ENCODE measurements at places on chromosomes 7 and 10.

DNA sequence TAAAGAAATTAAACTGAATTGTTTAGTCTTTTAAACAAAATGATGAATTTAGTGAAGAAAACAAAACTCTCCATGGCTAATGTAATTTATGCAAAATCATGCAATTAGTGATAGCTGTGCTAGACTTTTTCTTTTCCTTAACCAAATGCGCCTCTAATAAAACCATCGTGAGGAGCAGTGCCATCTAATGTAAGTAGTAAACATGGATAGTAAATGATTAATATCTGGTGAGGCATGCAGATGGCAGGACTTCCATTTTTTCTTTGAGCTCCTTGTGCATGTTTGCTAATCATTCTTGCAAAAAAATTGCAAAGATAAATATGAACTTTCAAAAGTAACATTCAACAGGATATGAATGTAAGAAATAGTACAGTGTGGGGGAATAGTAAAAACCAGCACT is 2.3 kb downstream of the INSYN2A start:
- no peak for DNase-seq

DNA sequence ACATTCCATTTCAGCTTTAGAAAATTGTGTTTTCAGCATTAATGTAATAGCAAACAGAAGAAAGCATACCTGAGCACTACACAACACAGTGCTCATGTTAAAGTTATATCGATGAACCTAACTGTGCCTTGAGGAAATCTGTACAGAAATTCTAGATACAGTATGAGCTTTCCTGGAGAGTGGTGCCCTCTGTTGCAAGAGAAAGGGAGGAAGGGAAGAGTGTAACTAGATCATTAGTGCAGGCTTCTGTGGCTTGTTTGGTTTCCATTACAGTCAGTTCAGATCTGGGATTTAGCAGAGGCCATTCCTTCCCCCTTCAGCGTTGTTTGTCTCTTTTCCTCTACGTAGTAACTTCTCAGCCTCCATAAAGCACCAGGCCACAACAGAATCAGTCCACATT is 139.7 kb downstream of the HTR7 start:
- no peak for DNase-seq

GRCh38 chr10:32413513-32413912 is 32.4 kb upstream of the CCDC7 start:
- no peak for DNase-seq

DNA sequence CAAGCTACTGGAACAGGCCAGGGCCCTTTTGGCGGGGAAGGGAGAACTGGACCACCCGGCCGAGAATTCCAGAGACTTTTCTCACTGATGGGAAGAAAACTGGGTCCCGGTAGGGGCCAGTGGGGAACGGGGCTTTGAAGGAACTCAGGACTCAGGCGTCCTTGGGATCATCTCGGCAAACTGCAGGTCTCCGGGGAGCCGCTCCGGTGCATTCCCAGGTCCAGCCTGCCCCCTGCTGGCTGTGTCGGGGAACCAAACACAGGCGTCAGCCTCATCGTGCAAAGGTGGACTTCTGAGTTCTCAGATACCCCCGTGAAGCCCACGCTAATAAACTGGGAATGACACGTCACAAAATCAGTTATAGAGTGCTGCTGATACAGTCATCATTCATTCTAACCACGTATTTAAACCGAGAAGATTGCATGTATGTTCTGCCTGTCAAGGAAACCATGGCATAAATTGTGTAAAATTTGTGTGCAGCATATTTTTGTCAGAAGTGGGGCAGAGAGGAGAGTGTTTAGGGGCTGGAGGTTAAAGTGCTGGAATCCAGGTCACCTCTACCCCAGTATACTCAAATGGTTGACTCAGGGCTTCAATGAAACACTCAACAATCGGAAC is 76.1 kb upstream of the CPXM2 start:
- no peak for DNase-seq

DNA sequence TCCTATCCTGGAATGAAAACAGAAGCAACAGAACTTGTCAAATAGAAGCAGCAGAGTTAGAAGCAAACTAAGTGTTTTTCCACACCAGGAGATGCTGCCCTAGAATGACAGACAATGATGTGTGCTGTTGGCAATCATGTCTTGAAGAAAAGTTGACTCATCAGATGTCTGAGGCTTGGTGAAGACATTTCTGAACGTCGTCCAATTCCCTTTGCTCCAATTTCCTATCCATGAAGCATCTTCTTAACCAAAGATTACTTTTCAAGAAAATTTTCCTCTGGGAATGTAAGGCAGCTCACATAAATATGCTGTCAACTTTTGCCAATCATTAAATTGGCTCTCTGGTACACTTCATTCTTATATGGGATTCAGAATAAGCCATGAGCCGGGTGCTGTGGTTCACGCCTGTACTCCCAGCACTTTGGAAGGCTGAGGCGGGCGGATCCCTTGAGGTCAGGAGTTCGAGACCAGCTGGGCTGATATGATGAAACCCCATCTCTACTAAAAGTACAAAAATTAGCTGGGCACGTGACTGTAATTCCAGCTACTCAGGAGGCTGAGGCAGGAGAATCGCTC is 34.6 kb downstream of the MALSU1 start:
- DNase-seq, result no peak

- no peak for DNase-seq
Observed at GRCh38 chr7:80372415-80372814, 139.4 kb downstream of the GNAT3 start.

- no peak for DNase-seq
Observed at GRCh38 chr10:43734716-43735115, 86.0 kb upstream of the ZNF32 start.

- DNase-seq, result no peak
Observed at GRCh38 chr7:123649964-123650363, 5.7 kb upstream of the LMOD2 start.

- no peak for DNase-seq
Observed at GRCh38 chr7:40644454-40645188, 509.8 kb downstream of the SUGCT start.

DNA sequence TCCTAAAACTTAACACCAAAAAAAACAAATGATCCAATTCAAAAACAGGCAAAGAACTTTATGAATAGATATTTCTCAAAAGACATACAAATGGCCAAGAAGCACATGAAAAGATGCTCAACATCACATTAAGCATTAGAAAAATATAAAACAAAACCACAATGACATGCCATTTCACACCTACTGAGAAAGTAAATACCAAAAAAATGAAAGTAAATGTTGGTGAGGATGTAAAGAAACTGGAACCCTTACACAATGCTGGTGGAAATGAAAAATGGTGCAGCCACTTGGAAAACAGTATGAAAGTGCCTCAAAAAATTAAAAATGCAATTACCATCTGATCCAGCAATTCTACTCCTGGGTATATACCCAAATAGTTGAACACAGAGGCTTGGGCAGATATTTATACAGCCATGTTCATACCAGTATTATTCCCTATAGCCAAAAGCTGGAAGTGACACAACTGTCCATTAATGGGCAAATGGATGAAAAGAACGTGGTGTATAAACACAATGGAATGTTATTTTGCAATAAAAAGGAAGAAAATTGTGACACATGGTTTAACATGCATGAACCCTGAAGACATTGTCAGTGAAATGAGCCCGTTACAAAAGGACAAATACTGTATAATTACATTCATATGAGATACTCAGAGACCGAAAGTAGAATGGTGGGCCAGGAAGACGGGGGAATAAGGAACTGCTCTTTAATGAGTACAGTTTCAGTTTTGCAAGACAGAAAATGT is 89.0 kb downstream of the JMJD1C start:
- no peak for DNase-seq

DNA sequence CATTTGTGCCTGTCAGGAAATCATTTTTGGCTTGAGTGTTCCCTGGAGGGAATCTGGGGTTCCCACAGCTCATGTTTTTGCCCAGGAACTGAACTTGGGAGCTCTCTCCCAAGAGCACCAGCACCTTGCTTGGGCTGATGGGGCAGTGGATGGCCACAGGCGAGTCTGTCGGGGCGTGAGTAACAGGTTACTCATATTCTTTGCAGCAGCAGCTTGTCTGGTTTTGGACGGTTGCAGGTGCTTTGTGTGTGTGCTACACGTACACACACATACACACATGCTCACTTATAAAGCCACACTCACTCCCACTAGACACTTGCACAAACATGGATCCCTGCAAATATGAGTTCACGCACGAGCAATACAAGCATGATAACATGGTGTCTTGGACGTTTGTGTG is 2.9 kb upstream of the PALD1 start:
- no peak for DNase-seq

GRCh38 chr7:38927751-38928150 is 18.8 kb upstream of the VPS41 start:
- DNase-seq, result no peak

DNA sequence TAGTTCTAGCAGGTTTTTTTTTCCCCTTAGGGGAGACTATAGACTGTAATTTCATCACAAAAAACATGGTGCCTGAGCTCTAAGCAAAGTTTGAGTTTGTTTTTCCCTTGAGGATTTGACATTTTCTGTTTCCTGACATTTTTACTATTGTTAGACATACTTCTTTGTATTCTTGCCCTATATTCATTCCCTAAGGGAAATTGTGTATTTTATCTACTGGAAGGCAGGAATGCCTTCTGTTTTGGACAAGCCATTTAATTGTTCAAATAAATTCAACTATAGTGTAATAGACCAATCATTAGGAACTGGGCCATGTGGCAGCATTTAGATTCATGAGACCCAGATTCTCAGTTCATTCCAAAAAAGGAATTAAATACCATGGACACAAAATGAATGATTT is 335.0 kb downstream of the EXOC4 start:
- no peak for DNase-seq

GRCh38 chr7:80478683-80479082 is 33.2 kb downstream of the GNAT3 start:
- no peak for DNase-seq

DNA sequence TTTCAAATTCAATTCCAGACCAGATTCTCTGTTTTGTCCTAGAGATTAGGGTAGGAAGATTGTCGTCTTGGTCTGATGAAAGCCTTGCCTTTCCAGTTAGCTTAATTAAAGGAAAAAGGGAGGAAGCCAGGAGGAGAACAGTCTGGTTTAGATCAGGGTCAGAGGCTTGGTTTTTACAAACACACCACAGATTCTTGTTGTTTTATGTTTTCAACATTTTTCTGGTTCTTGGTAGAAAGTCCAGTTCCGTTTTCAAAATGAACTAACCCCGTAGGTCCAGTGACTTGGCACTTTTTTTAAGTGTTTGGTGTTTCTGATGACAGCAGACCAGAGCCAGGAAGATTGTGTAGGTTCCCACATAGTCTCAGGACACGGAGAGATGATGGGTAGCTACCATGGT is 167.1 kb upstream of the INHBA start:
- no peak for DNase-seq

GRCh38 chr10:34758447-34758996 is 56.6 kb downstream of the PARD3 start:
- no peak for DNase-seq

DNA sequence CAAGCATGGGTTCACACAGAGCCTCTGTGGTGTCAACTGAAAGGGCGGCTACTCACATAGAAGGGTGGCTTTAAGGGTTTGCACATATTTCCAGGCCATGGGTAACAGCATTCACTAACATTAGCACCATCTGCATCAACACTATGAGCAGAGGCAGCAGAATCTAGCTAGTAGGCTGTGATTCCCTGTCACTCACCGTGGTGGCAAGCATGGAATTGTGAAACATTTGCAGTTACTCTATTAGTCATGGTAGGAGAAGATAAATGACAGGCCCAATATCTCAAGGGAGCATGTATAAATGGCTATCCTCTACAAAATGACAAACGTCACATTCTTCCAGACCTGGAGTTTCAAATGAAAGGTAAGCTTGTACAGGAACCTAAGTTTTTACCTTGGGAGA is 32.2 kb upstream of the CUBN start:
- no peak for DNase-seq

GRCh38 chr10:30447125-30447799 is 13.3 kb downstream of the MAP3K8 start:
- DNase-seq, result no peak

DNA sequence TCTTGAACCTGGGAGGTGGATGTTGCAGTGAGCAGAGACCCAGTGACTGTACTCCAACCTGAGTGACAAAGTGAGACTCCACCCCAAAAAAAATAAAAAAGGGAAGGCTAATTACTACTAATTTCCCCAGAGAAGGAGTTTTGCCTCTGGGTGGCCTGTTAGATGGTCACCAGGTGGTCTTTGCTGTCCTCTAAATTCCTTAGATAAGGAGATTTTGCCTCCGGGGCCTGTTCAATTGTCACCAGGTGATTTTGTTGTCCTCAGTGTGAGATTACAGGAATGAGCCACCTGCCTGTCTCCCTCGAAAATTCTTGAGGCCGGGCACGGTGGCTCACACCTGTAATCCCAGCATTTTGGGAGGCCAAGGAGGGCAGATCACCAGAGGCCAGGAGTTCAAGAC is 24.4 kb upstream of the ZMIZ2 start:
- no peak for DNase-seq

GRCh38 chr10:31399631-31400030 is 80.6 kb downstream of the ZEB1 start:
- no peak for DNase-seq

- DNase-seq, result no peak
Observed at GRCh38 chr10:13139150-13139549, 22.2 kb upstream of the MCM10 start.

- no peak for DNase-seq
Observed at GRCh38 chr10:130745251-130745650, 566.3 kb downstream of the TCERG1L start.

DNA sequence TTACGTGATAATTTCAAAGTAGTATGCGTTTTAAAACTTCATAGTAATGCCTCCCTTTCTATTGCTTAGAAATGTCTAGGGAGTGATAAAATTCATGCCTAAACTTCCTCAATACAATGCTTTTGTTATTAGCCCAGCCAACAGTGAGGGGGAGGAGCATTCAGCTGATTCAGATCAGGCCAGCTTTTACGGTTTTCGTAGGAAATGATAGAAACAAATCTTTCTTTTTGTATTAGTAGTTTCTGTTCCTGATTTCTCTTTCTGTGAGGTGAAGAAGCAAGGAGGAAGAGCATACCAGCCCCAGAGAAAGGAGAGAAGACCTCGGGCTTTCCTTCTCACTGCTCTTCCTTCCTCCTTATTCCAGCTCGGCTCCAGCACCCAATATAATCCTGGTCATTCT is 35.2 kb upstream of the ITPRID1 start:
- DNase-seq, result no peak

DNA sequence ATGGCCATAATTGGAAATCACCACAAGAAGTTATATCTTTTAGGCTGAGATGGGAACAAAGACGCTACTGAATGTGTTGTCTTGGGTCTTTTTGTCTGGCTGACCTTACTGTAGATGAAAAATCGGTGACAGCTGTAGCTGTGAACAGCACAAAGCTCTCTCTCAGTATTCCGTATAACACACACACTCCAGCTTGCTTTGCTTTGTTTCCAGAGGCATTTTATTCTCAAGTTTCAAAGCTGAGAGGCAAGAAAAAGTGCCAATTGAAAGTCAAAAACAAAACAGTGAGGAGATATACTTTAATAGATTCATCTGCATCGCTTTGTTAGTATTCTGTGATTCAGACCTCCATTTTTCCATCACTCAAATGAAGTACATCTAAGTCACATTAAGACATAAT is 39.6 kb upstream of the CABCOCO1 start:
- no peak for DNase-seq

DNA sequence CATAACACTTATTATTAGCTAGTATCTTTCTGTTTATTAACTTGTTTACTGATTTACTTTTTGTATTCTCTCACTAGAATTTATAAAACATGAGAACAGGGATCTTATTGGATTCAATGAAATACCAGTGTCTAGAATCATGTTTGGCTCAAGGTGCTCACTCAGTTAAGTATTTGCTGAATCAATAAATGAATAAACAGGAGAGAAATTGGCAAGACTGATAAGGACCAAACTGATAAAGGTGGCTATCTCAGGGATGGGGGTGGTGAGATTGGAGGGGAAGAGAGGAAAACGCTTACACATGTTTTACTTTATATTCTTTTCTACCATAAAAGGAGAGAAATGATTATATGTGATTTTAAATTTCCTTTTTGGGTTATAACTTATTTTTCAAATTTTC is 43.3 kb upstream of the CCDC6 start:
- DNase-seq, result no peak
